ENCODE measurements at places on chromosomes 4 and X.

- no peak for DNase-seq
Observed at GRCh38 chrX:153411255-153411987, at the start of gene ZFP92. TSS of gene ZFP92 (plus strand) at chrX:153411472. CDS start at chrX:153418323, 6,851 bp downstream.

GRCh38 chrX:65195621-65196020 is 219.4 kb upstream of the ZC4H2 start:
- DNase-seq: no peak

DNA sequence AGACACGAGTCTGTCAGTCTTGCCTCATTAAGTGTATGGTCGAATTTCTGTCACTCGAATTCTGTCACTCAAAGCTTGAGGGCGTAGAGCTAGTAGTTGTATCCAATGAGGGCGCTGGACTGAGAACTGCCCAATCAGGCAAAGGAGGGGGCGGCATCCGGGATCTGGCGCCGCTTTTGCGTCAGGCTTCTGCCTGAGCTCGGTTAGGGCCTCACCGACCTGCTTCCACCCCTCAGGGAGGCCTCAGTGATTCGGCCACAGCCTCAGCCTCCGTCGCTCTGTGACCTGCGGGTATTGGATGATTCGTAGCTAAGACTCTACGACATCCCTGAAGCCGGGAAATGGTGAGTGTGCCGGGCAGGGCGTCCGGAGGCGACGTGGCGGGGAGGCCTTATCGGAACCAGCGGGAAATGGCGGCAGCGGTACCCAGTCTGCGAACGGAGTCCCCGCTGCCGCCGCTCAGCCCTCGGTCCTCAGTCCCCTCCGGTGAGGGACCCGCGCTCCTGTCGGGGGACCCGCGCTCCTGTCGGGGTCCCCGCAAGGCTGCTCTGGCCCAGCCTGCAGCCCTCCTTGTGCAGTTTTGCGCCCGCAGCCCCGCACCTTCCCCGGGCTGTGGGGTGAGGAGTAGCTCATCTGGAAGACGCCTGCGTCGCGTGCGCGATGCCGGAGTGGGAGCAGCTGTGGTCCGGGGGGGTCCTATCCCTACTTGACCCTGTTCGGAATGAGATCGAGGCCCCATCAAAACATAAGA is 88.3 kb downstream of the ZNF718 start:
- DNase-seq: no peak

GRCh38 chrX:29911673-29912072 is 303.7 kb upstream of the MAGEB2 start:
- no peak for DNase-seq

- DNase-seq: no peak
Observed at GRCh38 chrX:63506320-63506719, 155.2 kb upstream of the SPIN4 start.

- DNase-seq: no peak
Observed at GRCh38 chr4:36303426-36304137, 22.2 kb downstream of the DTHD1 start.

DNA sequence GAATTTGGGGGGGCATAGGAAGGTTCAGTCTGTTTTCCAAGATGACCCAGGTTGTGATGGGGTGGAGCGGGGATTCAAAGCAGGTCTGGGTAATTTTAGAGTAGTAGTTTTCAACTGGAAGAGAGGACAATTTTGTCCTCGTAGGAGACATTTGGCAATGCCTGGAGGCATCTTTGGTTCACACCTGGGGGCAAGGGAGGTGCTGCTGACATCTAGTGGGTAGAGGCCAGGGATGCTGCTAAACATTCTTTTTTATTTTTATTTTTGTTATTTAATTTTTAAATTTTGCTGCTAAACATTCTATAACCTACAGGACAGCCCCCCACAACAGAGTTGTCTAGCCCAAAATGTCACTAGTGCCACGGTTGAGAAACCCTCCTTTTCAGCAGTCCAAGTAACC is 1.9 kb downstream of the RAB9A start:
- no peak for DNase-seq

DNA sequence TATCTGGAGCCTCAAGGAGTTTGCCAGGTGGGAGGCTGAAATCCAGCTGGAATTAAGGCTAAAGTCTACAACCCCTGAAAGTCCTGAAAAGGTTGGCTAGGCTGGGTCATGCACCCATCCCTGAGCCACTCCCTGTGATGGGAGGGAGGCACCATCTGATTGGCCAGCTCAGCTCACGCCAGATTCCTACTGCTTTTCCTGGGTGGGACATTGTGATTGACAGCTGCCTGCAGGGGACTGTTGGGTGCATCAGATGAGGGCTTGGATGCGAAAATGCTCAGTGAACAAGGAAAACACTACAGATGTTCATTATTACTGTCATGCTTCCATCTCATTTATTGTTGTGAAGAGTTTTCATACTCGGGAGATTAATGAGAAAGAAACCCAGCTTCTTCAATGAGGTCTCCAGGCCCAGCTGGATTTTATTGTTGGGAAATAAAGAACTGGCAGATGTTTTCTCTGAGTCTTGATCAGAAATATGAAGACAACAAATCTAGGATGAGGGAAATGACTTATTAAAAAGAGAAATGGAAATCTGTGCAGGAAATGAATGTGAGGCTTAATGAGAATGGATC is 185.9 kb downstream of the STK32B start:
- no peak for DNase-seq

DNA sequence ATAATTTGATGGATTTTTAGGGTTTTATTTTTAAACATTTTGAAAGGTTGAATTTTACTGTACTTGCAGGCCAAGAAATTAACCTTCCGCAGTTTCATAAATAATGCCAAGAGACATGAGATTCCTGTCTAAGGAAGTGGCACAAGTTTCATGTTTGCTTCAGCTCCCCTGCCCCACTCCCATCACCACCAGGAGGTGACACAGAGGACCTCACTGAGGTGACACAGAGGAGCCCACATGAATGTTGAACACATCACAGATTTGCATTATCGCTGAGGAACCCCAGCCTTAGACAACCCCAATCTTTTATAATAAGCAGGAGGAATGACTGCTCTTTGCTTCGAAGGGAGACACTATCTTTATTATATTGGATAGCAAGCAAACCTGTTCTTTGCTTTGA is 491.4 kb upstream of the ATOH1 start:
- no peak for DNase-seq

GRCh38 chrX:132483488-132483887 is 5.3 kb downstream of the MBNL3 start:
- DNase-seq: no peak

GRCh38 chrX:53716328-53717088 is 30.0 kb upstream of the HUWE1 start:
- DNase-seq: no peak
